ENCODE measurements at places on chromosomes 5 and 9.

DNA sequence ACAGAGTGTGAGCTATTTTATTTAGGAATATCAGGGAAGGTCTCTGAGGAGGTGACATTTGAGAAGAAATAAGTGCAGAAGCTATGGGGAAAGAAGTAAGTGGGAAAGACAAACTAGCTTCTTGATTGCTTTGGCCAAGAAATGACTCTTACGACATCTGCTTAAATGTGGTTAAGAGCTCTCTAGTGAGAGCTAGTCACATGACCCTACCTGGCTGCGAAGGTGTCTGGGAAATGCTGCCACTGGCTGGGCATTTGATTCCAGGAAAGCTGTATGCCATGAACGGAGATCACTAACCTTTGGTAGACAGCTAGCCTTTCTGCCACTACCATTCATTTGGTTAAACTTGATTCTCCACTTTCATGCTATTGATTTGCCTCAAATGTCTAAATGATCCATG is 80.1 kb downstream of the KIAA0825 start:
- no peak for DNase-seq

- DNase-seq, result no peak
These were observed 188.8 kb downstream of the CCDC192 start for GRCh38 chr5:127891942-127892341.

- no peak for DNase-seq
These were observed 333.7 kb downstream of the CWC27 start for GRCh38 chr5:65102371-65102975.

GRCh38 chr5:175377816-175378215 is 66.2 kb downstream of the DRD1 start:
- no peak for DNase-seq

GRCh38 chr9:21542787-21543186 is 60.7 kb upstream of the IFNE start:
- no peak for DNase-seq

GRCh38 chr9:101574731-101575333 is 19.9 kb downstream of the PPP3R2 start:
- DNase-seq, result no peak

DNA sequence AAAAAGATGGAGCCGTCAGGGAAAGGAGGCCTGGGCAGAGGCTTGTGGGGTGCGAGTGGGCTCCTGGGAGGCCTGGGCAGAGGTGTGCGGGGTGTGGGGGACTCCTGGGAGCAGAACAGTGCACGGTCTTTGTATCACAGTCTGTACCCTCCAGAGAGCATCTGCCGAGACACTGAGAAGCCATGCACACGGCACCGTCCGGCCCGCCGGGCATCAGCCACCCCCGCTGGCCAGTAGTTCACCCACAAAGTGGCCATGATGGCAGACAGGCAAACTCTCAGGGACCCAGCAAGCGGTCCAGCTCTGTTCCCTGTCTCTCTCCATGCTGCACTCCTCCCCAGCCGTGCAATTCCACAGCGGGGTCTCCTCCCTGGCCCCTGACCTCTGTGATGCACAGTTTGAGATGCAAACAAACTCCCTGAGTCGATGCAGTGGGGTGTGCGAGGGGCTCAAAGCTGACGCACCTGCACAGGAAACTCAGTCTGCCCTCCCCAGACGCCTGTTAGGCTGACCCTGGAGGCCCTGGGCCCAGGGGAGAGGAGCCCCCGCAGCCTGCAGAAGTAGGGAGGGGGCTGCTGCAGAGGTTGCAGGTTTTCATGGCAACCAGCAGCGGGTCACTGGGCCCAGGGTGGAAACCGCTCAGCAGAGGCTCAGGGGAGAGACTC is 9.1 kb upstream of the GPSM1 start:
- no peak for DNase-seq

DNA sequence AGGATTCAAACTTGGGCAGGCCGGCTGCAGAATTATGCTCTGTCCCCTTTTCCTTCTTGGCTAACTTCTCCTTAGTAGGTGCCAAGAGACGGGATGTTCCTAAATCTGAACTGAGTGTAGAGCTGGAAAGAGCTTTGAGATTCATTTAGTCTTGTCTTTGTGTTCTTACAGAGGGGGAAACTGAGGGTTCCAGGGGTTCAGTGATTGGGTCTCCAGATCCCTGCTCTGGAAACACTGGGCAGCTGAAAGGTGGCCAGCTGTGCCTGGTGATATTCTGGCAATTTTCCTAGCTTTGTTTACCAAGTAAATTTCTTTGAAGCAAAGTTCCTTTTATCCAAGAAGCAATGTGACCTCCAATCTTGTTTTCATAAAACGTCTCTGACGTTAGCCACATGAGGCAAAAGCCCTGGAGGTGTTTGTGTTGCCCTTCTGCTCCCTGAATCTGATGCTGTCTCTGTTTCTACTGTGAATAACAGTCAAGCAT is 288.7 kb downstream of the ZSWIM6 start:
- DNase-seq, result no peak

GRCh38 chr5:174572591-174572990 is 151.8 kb upstream of the MSX2 start:
- DNase-seq, result no peak

DNA sequence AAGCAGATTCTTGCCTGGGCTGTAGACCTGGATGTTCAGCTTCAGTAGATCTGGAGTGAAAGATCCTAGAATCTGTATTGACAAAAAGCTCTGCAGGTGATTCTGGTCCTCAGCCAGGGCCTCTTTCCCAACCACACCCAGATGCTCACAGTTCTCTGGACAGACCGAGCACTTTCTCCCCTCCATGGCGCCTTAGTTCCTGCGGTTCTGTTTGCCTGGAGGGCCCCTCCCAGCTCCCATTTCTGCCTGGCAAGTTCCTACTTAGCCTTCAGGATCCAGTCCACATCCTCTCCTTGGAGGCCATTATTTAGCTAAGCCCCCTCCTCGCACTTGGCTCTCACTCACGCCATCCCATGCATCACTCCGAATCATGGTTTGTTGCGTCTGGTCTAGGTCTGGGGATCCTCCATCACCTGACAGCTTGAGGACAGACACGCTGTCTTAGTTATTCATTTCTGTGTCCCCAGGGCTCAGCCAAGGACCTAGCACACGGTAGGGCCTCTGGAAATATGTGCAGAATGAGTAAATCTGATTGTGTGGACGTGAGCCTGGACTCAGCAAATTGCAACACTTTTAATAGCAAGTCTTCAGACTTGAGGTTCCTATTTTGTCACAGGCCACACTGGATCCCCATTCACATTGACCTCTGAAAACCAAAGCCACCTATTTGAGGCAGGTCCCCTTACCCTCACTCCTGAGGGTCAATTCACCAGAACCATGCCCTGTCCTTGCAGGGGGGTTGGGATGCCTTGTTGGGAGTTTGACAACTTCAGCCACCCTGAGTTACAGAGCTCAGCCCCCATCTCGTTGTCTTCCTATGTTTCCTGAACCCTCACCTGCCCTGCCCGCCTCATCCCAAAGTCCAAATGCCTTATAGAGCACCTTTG is 50.7 kb downstream of the COL15A1 start:
- DNase-seq, result no peak

DNA sequence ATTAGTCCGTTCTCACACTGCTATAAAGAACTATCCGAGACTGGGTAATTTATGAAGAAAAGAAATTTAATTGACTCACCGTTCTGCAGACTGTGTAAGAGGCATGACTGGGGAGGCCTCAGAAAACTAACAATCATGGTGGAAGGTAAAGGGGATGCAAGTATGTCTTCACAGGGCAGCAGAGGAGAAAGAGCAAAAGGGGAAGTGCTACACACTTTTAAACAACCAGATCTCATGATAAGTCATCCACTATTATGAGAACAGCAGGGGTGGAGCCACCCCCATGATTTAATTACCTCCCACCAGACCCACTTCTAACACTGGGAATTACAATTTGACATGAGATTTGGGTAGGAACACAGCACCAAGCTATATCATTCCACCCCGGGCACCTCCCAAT is 26.6 kb downstream of the FST start:
- no peak for DNase-seq

DNA sequence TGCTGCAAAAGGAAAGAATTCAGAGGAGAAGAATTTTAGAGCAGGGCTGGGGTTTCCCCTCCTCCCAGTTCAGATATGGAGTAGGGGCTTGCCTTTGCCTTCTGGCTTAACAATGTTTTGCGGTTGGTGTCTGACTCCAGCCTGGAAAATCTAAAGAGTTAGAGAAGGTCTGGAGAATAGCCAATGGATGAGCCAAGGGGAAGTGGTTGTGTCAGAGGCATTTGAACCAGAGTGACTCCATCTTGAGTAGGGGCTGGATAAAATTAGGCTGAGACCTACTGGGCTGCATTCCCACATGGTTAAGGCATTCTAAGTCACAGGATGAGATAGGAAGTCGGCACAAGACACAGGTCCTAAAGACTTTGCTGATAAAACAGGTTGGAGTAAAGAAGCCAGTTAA is 133.7 kb downstream of the DIRAS2 start:
- DNase-seq, result no peak

- DNase-seq, result no peak
These were observed 369.7 kb downstream of the LRRC70 start for GRCh38 chr5:62948301-62948700.

GRCh38 chr9:37029776-37030610 is 4.1 kb downstream of the PAX5 start:
- no peak for DNase-seq

DNA sequence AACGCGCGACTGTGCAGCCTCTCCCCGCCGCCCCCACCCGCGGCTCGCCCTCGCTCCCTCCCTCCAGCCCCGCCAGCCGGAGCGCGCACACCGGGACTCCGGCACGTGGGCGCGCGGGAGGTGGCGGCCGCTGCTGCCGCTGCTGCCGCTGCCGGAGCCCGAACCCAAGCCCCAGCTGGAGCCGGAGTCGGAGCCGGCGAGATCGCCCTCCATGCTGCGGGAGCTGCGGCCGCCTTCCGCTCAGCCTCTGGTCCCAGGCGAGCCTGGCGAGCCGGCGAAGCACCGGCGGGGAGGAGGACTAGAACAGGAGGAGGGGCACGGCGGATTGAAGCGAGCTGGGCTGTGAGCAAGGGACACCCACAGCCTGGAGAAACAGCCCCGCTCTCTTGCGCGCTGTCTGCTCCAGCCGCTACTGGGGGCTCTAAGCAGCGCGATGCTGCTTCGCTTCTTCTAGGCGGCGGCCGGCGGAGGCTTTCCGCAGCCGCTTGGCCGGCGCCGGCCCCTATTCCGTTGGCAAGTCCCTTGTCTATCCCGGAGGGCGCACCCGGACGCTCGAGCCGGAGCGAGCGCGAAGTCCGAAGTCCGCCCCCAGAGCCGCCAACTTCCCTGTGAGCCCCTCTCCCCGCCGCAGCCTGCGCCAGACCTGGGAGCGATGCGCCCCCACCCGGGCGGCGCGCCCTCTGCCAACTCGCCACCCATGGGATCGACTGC is 598.7 kb upstream of the SGCD start:
- peak; percentile 60 for DNase-seq

DNA sequence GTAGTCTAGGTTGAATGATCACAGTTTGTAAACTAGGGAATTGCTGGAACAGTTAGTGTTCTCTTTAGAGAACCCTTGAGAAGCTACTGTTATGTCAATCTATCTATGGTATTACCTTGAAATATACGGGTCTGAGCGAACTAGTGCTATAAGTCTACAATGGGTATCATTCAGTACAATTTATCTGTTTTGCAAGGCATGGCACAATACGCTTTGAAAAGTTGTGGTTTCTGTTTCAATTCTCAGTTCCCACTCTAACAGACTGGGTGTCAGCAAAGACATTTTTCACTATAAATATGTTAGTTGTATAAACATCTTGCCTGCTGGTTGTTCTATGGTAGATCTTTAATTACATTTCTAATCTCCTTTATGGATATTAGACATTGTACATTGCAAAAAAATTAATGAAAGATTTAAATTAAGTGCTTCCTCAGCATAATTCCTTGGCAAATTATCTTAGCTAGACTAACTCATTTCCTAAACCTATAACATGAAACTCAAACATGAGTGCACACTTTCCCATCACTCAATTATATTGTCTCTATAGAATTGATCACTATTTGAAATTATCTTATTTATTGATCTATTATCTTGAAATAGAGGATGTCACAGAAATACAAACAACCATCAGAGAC is 24.9 kb upstream of the SLCO6A1 start:
- DNase-seq, result no peak

DNA sequence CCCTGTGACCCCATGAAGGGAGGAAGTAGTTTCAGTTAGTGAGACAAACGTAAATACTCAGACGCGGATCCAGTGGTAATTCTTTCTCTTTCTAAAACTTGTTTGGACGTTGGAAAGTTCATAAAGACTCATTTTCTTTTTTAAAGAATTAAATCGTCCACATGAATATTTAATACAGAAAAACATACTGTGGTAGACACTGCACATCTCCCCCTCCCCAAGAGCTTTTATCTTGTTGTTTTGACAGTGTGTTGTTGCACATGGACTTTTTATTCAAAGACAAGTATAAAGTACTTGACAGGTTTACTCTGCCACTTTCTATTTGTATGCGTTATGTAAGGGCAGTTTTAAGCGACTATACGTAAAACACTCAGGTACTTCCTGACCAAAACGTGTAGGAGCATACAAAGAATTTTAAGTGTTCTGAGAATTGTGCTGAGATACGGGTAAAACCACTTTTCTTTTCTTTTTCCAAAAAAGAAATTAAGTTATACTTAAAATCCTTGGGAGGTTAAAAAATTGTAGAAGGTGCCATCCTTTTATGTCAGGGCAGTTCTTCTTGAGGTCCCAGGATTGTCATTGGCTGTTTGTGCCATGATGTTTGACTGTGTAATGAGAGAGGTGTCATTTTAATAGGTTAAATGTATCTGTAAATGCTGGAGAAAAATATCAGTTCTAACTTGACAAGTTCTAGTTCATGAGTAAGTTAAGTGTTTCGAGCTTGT is 1.3 kb downstream of the NIPBL start:
- no peak for DNase-seq

- no peak for DNase-seq
These were observed 584.3 kb upstream of the TUSC1 start for GRCh38 chr9:26262421-26263107.

GRCh38 chr9:19488721-19489120 is 79.9 kb downstream of the ACER2 start:
- peak; percentile 48 for DNase-seq

- no peak for DNase-seq
These were observed 435.4 kb downstream of the MTRR start for GRCh38 chr5:8304341-8304740.

DNA sequence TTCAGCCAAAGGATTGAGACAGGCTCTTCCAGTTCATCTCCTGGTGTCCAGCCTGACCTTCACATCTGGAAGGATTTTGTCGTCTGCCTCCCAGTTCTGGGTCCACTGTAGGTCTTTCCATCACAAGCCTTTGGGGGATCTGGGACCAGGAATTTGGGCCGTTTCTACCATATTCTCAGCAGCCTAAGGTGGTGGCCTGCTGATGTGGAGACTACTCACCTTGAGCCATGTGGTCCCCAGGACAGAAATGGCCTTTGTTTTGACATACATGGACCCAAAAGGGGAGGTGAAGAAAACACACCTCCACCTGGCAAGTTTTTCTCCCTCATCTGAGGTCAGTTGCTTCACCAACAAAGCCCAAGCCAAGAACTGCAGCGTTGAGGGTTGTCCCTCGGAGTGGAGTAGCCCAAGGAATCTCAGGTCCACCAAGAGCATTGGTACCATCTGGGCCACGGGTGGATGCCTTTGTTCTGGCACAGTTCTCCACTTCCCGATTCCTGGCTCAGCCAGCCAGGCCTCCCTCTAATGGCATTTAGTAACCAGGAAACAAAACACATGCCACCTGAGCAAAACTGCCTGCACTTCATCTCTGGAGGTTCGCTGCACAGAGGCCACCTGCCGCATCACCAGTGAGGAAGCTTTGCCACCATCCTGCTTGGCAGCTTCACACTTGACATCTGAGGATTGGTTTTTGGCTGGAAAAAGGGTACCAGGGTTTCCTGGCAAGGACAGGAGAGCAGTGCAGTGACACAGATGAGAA is 24.7 kb downstream of the AMBP start:
- DNase-seq, result no peak
